ENCODE measurements at places on chromosomes 7 and 10.

- DNase-seq = no peak
- H3K36me3 ChIP-seq = peaks cover 3% of the 10 kb centered on the region
- H3K4me3 ChIP-seq = peak overlapping the region; percentile 76
- no peaks in the 10 kb centered on the region for H3K27me3 ChIP-seq
- H3K4me1 ChIP-seq = peaks cover 31% of the 10 kb centered on the region
- H3K27ac ChIP-seq = peak overlapping the region; percentile 91
Observed at GRCh38 chr10:50431791-50432190, 180.5 kb upstream of the ASAH2 start.

DNA sequence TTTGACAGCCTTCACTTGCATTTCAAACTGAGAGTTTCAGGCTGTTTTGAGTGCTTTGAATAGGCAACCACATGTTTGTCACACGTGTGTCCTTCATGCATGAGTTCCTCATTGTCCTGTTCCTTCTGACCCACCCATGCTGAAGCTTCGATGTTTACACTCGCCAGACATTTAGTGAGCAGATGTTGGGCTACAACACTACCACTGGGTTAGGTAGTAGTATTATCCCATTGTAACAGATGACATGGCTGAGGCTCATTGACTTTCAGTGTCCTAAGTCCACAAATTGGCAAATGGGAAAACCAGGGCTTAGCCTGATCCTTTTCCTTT lies 456.1 kb downstream of the PHTF2 start:
- no peak for DNase-seq
- no peak overlapping the region for H3K27ac ChIP-seq
- no peaks in the 10 kb centered on the region for H3K27me3 ChIP-seq
- H3K4me3 ChIP-seq = no peak overlapping the region
- H3K36me3 ChIP-seq = no peaks in the 10 kb centered on the region

- no peaks in the 10 kb centered on the region for H3K36me3 ChIP-seq
- peaks cover 4% of the 10 kb centered on the region for H3K27me3 ChIP-seq
- no peak overlapping the region for H3K27ac ChIP-seq
- H3K4me1 ChIP-seq = no peaks in the 10 kb centered on the region
- DNase-seq = no peak
Observed at GRCh38 chr7:116786791-116787443, 75.5 kb upstream of the CAPZA2 start.

DNA sequence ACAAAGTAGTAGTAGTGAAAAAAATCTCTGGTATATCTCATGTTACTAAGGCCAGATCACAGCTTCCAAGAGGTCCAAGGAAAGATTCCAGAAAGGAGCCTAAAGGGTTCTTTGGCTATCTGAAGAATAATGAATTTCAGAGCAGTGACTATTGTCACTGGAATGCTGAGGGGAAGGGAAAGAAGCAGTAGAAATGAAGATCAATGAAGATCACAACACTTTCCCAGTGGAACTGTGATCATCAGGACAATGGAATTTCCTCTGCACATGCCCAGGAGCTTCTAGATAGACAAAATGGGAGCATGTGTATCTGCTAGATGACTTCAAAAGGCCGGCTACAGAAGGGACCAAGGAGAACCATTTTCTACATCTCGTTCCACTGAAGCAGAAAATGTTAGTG lies 219.5 kb upstream of the PHYHIPL start:
- H3K4me1 ChIP-seq = no peaks in the 10 kb centered on the region
- peaks cover 24% of the 10 kb centered on the region for H3K27me3 ChIP-seq
- H3K4me3 ChIP-seq = no peak overlapping the region
- no peaks in the 10 kb centered on the region for H3K36me3 ChIP-seq
- H3K27ac ChIP-seq = no peak overlapping the region

DNA sequence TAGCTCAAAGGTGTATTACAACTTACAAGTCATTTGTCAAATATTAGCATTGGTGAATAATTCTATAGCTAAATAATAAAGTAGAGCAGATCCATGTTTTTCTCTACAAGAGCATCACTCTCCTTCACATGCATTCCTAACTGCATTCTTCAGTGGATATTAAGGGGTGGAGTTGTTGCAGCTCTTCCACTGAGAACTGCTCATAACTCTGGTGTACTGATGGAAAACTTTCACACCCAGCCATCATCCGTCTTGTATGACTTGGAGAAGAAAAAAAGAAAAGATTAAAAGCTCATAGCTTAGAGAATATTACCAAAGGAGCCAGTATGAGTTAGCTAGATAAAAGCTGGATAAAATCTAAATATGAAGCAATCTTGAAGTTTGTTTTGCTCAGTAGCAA lies 10.2 kb upstream of the FAM13C start:
- H3K4me1 ChIP-seq = no peaks in the 10 kb centered on the region
- no peak overlapping the region for H3K27ac ChIP-seq
- H3K36me3 ChIP-seq = no peaks in the 10 kb centered on the region
- no peaks in the 10 kb centered on the region for H3K27me3 ChIP-seq
- DNase-seq = no peak

DNA sequence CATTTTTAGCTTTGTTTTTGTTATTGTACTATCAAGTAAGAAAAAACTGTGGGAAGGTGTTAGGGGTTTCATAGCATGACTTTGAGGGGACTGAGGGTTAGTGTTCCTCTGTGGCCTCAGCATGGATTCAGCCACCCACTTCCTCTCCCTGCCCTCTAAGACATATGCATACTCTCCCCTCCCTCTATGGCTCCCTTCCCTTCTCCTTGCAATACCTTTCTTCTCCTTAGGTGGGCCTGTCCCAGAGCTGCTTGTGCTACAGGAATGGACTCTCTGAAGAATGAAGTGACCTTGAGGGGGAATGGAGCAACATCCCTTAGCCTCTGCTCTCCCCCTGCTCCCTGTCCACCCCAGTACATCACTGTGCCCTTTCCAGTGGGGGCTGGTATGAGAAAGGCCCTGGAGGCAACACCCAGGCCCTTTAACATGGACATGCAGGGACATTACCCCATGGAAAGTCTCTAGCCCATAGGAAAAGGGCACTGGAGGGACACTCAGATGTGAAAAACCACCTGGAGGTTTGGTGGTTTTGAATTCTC lies 22.4 kb downstream of the CDH23 start:
- H3K4me3 ChIP-seq = no peak overlapping the region
- H3K4me1 ChIP-seq = no peaks in the 10 kb centered on the region
- peaks cover 9% of the 10 kb centered on the region for H3K27me3 ChIP-seq

GRCh38 chr10:62916141-62916603 lies 100.0 kb upstream of the EGR2 start:
- no peak overlapping the region for H3K4me3 ChIP-seq
- no peak overlapping the region for H3K27ac ChIP-seq
- DNase-seq = no peak
- H3K36me3 ChIP-seq = no peaks in the 10 kb centered on the region

DNA sequence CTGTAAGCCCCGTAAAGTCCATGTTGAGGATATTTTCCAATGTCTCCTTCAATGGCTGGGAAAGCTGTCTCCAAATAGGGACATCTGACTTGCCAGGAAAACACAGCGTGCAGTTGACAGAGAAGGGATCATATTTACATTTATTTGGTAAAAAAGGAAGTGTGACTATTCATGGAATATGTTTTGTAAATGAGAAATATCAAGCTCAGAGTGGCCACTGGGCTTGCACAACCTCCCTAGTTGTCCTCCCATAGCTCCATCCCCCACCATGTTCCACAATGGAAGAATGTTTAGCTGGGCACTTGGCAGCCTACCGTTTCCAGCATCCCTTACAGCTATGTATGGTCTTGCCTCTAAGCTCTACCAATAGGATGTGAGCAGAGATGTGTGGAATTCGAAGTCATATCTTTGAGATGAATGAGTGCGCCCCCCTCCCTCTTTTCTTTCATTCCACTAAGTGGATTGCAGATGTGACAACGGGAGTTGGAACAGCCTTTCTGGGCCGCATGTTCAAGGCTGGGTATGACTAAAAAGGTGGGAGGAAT lies 306.6 kb upstream of the ZMIZ1 start:
- no peaks in the 10 kb centered on the region for H3K36me3 ChIP-seq
- peaks cover 3% of the 10 kb centered on the region for H3K4me1 ChIP-seq
- peaks cover 35% of the 10 kb centered on the region for H3K27me3 ChIP-seq
- H3K4me3 ChIP-seq = no peak overlapping the region

GRCh38 chr7:96663457-96663856 lies 46.2 kb downstream of the SEM1 start:
- no peaks in the 10 kb centered on the region for H3K27me3 ChIP-seq
- H3K4me1 ChIP-seq = peaks cover 11% of the 10 kb centered on the region
- peaks cover 4% of the 10 kb centered on the region for H3K36me3 ChIP-seq
- H3K27ac ChIP-seq = peak overlapping the region; percentile 3
- DNase-seq = no peak

GRCh38 chr10:66888237-66888636 lies 37.6 kb upstream of the LRRTM3 start:
- no peak for DNase-seq
- no peaks in the 10 kb centered on the region for H3K36me3 ChIP-seq
- no peaks in the 10 kb centered on the region for H3K4me1 ChIP-seq
- H3K4me3 ChIP-seq = no peak overlapping the region
- no peak overlapping the region for H3K27ac ChIP-seq

DNA sequence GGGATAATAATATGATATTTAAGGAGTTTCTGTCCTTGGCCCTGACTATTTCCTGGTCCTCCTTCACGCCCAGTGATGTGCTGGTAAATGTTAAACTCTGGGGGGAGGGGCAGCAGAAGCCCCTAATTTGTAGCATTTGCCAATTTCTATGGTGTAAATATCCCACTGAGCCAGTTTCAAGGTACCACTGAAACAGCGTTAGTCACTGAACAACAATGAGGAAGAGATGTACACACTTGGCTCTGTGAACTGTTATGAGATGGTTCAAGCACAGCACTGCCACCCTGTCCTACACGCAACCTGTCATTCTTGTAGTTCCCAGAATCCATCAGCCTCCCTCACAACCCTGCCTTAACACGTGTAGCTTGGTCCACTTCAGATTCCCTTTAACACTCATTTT lies 39.8 kb downstream of the MET start:
- no peak overlapping the region for H3K27ac ChIP-seq
- peaks cover 35% of the 10 kb centered on the region for H3K27me3 ChIP-seq
- no peak overlapping the region for H3K4me3 ChIP-seq
- DNase-seq = no peak
- H3K4me1 ChIP-seq = no peaks in the 10 kb centered on the region

DNA sequence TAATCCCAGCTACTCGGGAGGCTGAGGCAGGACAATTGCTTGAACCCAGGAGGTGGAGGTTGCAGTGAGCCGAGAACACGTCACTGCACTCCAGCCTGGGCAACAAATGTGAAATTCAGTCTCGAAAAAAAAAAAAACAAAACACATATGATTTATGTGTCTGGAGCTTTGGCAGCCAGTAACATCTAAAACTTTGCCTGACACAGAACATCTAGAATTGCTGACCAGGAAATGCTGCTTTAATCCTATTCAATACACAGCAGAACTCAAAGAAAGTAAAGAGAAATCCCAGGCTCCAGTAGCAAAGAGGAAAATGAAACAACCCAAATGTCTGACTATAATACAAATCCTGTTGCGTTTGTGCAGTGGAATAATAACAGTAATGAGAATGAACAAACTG lies 4.5 kb upstream of the CCDC6 start:
- H3K4me3 ChIP-seq = no peak overlapping the region
- no peak overlapping the region for H3K27ac ChIP-seq
- H3K4me1 ChIP-seq = peaks cover 22% of the 10 kb centered on the region
- DNase-seq = no peak
- no peaks in the 10 kb centered on the region for H3K36me3 ChIP-seq

All from T-helper 17 cell (primary cell).